ENCODE measurements at places on chromosomes 5 and 9.

GRCh38 chr5:139745800-139746690, 49.6 kb upstream of the PSD2 start:
- peak; percentile 34 for DNase-seq

GRCh38 chr9:33860200-33860871, 43.4 kb downstream of the UBE2R2 start:
- DNase-seq = no peak

- no peak for DNase-seq
Observed at GRCh38 chr5:172511952-172512351, 57.6 kb upstream of the SH3PXD2B start.

DNA sequence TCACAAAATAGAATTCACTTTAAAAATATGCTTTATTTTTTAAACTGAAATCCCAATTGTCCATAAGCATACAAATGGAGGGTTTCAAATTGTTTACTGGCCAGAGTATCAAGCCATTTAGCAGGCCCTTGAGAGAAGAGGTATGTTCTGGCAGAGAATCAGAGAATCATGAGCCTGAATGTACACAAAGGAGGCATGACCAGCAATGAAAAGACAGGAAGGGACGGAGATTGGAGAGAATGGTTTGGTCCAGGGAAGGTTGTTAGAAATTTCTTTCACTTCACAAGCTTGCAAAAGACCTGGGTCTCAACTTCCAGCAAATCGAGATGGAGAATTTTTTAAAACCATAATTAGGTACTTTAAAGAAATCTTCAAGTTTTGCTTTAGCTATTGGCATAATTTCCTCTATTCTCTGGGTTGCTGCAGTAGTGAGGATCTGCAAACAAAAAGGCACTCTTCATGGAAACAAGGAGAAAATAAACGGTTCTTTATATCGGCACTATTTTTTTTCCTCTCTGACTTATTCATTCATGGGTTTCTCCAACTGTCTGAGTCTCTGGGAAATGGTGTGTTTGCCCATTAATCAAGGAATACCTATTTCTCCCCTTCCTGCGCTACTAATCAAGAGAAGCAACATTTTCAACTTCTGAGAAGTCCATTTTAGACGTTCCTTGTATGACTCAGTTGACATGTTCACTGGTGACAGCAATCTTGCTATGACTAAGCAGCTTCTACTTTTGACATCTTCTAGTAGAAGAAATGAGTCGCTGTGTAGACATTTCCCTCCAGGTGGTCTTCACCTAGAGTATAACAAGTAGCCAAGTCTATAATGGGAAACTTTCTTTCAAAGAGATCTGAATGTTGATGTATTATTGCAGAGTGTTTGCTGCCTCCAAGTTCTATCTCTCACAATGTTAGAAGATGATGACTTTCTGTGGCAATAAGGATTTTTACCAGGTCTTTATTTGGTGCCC, 23.1 kb upstream of the ERCC6L2 start:
- no peak for DNase-seq

DNA sequence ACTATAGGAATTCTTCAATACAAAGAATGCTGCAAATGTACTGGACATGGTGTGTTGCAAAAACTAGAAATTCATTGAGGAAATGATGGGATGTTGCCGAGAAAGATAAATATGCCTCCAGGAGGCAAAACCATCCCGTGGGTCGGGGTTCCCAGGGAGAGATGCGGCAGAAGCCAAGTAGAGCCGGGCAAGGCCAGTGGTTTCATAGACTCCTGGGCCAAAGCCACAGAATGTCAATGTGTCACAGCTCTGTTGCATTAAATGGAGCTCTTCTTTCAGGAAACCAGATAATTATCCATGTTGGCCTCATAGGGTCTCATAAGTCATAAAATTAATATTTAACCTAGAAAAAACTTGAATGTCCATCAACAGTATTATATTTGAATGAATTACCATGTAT, 419.5 kb upstream of the CDH10 start:
- no peak for DNase-seq

DNA sequence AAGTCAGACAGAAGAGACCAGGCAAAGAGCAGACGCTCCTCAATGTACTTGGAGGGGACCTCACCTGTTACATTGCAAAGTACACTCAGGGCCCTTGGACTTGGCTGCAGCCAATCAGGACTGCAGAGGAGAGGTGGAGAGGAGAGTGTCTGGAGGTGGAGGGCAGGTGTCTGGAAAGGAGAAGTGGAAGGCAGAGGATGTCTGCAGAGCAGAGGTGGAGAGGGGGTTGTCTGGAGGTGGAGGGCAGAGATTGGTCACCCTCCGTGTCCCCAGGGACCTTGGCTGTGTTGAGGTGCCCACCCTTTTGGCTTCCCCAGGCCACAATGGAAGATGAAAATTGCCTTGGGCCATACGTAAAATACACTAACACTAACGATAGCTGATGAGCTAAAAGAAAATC, 241.3 kb upstream of the IRX2 start:
- no peak for DNase-seq

GRCh38 chr9:28234133-28234893, 661.0 kb upstream of the C9orf72 start:
- DNase-seq = no peak

Measured in inflammatory macrophage (primary cell).